ENCODE measurements at places on chromosomes 13 and 19.

DNA sequence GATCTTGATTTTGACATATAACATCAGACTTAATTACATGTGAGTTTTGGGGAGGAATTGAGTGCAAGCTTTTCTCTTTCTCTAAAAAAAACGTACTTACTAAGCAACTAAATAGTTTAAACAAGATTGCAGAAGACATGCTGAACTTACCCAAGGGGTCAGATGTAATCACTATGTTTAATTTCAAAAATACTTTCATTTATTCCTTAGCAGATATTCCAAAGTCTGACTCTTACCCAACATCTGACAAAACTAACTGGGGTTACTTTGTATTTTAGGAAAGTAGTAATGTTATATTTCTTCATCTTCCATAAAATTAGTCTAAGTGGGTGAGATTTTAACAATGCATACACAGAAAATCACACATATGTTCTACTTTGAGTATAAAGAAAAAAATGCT is 270.2 kb downstream of the DNAJC15 start:
- no peak for DNase-seq

GRCh38 chr19:3968556-3969434 is 2.1 kb downstream of the DAPK3 start:
- peak; percentile 99 for DNase-seq

- DNase-seq = no peak
These were observed 31.5 kb upstream of the MYO16 start for GRCh38 chr13:108597943-108598342.

DNA sequence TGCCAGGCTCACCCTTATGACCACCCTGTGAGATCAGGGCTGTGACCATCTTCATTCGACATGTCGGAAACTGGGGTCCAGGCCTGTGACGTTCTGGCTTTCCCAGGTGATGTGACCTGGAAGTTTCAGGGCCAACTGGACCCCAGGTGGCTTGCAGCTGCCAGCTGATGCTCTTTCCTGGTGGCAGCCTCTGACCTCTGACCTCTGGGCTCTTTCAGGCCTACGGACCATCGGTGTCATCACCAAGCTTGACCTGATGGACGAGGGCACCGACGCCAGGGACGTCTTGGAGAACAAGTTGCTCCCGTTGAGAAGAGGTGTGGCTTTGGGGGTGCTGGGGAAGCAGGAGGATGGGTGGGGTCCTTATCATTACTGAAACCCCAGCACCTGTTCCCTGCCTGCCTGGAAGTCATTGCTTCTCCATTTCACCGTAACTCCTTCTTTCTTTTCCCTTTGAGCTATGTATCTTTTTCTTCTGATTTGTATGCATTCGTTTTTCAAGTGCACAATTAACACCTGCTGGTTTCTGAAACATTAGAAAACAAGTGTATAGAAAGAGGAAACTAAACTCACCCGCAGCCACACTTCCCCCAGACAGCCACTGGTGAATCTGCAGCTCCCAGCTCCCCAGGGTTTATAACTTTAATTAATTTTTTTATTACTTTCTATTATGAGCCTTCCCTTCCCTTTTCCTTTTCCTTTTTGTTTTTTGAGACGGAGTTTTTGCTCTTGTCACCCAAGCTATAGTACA is 58.9 kb downstream of the TMED1 start:
- DNase-seq = no peak

DNA sequence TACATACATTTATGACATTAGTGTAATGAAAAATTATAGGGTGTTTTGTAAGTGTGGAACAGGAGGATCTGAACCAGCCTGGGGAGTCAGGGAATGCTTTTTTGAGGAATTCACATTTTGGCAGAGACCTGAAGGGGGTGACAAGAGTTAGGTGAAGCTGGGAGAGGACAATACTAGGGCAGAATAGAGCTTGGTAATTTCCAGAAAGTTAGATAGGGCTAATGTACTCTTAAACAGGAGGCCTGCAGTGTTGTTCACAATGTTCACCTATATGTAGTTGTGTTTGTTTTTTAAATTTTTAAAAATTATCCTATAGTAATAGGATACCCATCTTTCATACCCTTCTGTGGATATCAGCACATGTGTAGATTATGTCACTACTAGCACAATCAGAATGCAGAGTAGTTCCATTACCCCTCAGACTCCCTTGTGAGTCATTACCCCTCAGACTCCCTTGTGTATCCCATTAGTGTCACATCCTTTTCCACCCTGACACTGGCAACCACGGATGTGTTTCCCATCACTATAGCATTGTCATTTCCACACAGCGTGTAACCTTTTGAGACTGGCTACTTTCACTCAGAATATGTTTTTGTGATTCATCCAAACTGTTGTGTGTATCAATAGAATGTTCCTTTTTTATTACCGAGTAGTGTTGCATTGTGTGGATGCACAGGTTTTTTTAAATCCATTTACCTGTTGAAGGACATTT is 43.1 kb downstream of the PCCA start:
- peak; percentile 82 for DNase-seq

- DNase-seq = no peak
These were observed 30.6 kb downstream of the CUL4A start for GRCh38 chr13:113239986-113240385.

Data from kidney glomerular epithelial cell (primary cell).